ENCODE measurements at places on chromosomes 1 and 21.

DNA sequence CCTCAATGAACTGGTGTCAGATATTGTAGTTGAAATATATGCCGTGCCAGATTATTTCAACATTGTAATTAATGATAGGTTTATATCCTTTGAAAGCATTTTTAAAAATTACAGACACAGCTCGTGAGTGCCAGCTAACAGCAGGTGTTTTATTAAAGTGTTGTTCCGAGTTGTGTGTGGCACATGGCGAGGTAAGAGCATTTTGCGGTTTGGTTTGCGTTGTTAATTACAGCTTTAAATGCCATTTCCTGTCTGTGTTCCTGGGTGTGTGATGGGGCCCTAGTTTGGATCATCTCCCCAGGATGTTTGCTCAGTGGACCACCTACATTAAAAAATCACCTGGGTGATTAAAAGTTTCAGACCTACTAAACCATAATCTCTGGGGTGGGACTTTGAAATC lies 97.4 kb downstream of the PRDM2 start:
- DNase-seq = no peak

GRCh38 chr1:41437011-41437355 lies 47.5 kb downstream of the EDN2 start:
- no peak for DNase-seq

- no peak for DNase-seq
Measured at GRCh38 chr1:12434174-12434573, 183.8 kb downstream of the DHRS3 start.

DNA sequence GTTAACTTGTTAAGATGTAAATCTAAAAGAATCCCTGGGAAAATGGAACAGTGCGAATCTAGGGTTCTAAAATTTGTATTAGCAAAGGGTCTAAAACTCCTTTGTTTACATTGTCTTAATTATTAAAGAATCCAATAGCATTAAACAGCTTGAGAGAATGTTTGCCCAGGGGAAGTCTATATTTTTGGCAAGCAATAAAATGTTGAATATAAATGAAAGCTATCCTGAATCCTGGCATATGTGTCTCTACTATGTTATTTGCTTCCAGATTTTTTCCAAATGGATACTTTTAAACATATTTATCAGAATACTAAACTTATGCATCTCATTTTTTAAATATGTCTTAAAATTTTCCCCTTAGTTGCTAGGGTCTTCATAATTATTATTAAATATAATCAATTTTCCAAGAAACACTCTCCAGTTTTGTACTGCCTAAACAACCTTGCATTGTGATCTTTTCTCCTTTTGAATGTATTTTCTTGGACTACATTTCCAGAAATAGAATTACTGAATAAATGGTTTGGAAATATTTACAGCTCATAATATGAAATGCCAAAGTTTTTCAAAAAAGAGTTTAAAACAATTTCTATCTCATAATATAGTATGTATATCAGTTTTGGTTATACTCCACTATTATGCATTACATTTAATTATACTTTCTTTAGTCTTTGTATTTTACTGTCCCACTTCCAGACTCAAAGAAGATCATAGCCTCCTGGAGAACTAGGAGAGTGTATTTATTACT lies 304.8 kb downstream of the USP25 start:
- no peak for DNase-seq

- DNase-seq = no peak
Measured at GRCh38 chr1:226873771-226874578, 3.6 kb downstream of the PSEN2 start.

DNA sequence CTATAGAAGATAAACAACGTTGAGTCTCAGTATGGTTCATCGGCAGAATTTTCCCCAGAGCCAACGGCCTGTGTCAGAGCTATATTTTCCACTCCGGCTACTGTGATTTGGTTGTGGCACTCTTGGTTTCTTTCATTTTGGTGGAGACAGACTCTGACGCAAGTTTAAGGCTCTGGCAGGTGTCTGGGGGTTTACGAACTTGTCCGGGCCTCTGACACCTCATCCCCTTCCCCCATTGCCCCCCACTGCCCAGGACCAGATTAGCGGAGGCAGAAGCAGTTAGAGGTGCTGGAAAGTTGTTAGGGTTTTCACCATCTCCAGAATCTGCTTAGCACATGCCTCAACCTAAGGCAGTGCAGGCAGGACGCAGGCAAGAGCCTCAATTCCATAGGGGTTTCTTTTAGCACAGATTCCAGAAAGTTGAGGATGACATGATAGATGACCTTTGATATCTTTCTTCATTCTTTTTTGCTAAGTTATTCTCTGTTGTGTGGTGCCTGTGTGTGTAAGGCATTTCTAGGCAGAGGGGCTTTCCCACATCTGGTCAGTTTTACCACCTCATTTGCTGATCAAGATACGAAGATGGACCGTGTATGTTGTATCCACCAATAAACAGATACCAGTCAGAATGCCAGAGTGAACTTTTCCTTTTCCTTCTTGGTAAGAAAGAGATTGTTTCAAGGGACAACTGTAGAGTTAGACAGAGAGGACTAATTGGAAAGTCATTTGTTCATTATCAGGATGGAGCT lies 18.4 kb upstream of the IL10 start:
- DNase-seq = no peak

DNA sequence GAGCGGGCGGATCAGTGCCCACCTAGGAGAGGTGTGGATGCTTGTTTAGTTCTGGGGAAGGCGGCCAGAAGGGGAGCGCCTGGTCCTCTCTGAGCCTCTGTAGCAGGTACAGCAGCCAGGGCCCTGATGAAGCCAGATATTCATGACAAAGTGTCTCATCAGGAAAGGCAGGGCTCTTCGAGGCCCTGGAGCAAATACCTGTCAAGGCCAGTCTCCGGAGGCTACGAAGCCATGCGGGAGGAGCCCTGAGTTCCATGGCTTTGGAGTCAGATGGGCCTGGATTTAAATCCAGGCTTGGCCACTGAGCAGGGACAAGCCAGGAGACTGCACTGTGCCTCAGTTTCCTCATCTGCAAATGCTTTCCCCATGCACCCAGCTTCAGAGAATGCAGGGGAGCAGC lies 25.4 kb upstream of the GPR153 start:
- no peak for DNase-seq

DNA sequence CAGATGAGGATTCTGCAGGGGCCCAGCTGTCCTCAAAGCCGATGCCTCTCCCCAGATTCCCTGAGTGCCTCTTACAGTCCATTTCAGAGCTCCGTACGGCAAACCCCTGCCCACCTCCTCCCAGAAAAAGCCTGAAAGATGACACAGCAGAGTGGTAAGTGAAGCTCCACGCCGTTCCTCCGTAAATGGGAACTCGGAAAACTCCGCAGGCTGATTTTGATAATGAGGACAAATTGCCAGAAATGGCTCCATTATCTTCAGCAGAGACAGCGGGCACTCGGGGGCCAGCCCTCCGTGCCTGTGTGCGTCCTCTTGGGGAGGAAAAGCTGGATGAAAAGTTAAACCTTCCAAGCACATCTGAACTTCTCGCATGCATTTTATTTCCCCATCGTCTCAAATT lies 81.1 kb downstream of the NPHP4 start:
- DNase-seq = no peak

GRCh38 chr1:154306151-154306550 lies 14.7 kb upstream of the AQP10 start:
- DNase-seq = no peak

DNA sequence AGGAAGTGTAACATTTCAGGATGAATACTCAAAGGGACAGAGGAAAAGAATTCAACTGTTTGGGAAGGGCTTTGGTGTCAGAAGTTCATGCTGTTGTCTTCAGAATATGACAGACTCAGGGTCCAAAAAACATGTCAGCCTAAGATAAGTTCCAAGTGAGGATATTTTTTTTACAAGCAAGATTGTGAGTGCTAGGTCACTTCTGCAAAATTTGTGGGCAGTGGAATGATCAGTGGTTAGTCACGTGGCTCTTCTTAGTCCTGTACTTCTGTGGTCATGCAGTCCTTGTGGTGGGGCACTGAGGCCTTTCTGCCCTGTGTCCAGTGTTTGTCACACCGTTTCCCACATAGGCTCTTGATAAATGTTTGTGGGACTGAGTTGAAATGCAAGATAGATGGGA lies 5.2 kb downstream of the RGL1 start:
- DNase-seq = peak; percentile 75

DNA sequence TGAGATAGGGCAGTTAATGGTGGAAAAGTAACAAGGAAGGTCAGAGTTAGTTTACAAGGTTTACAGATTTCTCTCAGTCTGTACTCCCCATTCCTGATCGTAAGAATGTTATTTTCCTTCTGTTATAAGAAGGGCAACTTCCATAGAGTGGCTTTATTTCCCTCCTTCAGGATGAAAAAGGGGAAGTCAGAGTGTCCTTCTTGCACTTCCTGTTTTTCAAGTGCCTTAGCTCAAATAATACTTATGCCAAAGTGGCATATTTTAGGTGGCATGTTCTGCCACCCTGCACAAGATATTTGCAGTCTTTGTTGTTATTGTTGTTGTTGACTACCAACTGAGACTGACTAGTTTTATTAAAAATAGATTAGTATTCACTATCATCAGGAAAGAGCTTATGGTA lies 730.7 kb upstream of the ADGRL4 start:
- peak; percentile 8 for DNase-seq

DNA sequence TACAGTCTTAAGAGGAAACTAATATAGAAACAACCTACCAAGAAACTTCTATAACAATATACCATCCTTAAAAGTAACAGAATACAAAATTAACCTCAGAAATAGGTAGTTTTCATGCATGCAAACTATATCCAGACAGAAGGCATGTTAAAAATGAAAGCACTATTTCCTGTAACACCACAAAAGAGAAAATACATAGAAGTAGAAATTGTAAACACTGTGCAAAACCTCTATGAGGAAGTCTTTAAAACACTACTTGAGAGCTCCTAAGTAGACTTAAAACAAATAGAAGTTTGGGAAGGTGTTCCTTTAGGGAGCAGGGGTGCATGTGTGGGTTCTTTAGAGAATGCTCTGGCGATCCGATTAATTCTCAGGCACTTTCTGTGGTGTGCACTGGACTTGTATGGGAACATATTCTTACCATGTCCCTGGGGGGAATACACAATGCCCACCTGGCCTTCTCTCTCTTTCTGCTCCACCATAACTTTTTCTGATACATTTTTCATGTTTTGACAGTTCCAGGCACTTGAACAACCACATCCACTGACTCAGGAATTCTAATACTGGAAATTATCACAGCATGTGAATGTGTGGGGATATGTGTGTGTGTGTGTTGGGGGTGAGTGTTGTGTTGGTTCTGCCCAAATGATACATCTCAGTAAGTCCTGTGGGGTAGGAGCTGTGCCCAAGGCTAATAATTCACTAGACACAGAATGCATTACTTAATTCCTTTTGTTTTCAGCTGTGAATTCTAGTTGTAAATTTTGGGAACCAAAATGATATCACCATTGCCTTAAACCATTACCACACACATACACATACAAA lies 866.3 kb upstream of the B3GALT2 start:
- no peak for DNase-seq

DNA sequence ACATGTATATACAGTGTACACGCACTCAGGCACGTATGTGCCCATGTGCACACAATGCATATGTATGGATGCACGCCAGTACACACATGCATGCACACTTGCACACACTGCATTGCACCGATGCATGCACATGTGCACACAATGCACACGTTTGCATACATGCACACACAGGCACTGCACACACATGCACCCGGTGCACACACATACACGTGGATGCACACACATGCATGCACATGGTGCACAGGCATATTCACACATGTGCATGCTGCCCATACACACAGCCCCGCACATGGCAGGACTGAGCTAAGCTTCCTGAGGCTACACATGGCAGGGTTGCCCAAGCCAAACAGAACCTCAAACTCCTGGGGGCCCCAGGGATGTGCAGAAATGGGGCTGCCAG lies 19.6 kb downstream of the ARHGEF16 start:
- DNase-seq = no peak

DNA sequence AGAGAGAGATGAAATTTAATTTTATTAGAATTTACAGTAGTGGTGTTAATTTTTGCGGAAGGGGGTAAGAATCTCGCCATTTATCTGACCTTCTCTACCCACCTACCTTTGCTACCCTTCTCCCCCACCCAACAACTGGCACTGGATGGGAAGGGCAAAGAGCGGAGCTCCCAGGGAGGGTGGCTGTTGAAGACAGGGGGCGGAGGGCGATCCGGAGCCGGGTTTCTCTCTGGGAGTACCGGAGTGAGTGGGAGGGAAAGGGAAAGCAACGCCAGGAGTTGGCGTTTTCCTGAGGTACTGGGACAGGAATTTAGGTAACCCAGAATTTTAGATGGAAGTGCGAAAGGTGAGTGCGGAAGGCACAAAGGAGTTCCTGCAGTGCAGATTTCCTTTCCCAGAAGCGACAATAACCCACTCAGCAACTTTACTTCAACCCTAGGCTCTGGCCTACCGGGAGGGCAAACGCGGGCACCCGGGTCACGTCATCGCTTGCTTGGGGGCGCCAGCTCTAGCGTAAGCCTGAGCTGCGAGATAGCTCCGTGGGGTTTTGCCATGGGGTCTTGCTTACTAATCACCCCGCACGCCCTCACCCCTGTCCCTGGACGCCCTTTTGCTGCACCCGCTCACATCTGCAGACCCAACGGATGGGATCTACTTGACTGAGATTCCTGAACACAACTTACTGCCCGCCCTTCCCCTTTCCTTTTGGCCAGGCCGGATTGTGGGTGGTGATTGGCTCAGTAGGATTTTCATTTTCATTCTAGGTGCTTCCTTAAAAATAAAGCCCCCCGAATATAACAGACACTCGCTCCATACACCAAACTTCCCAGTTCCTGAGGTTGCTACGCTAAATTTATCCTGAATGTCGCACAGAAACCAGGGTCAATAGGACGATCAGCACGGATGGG lies 413.0 kb upstream of the ESRRG start:
- no peak for DNase-seq

DNA sequence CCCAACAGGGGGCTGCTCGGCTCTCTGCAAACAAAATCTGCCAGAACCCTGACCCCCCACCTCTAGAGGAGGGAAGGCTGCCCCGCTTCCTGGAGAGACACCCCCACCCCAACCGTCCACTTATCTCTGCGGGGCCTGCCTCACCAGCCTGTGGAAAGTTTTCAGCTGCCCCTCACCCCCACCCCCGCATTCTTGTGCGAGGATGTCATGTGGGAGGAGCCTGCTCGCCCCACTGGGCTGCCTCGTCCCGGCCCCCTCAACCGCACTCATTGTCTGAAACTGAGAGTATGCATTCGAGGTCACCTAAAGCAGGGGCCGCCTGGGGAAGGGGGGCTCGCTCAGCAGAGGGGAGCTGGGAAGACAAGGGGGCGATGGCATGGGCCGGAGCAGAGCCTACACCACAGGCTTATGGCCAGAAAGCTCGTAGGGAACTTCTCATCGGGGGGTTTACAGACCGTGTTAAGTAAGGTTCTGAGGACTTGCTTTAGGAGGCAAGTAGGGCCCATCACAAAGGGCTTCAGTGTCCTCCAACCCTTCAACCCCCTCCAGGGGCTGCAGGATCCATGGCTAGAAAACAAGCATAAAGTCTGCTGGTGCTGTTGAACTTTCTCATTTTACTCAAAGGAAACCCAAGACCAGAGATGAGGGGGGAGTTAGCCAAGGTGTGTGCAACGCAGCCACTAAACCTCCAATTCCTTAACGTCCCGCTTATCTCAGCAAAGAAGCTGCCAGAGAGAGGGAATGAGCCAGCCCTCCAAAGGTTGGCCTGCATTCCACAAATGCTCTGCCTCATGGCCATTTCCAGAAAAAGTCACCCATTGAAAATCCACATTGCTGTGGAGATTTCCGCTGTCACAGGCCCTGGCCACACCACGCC lies 9.4 kb downstream of the EPHA2 start:
- DNase-seq = no peak

GRCh38 chr21:15282665-15283064 lies 217.9 kb upstream of the NRIP1 start:
- no peak for DNase-seq

GRCh38 chr1:176893625-176894352 lies 270.7 kb downstream of the ASTN1 start:
- no peak for DNase-seq

- peak; percentile 36 for DNase-seq
Measured at GRCh38 chr1:151145304-151146071, 943 bp downstream of the SEMA6C start.

Data from inflammatory macrophage treated with lipopolysaccharide for 4 hours (primary cell).